Smooth muscle cell of trachea (primary cell): ENCODE measurements at places on chromosomes 2 and 18. TPM values are rescaled to one million over a fixed set of nuclear protein-coding genes. Genes with fewer than 3 reads are reported as not detected.

The TTC39C gene
- 33.3 and 38.9 TPM in 2 replicates for total RNA-seq

The MAP4K3 gene
- 36.9 and 58.0 TPM in 2 replicates for total RNA-seq

The FOSL2 gene
- total RNA-seq, result 45.2 and 96.1 TPM in 2 replicates

The SIX3 gene
- not detected in 2 replicates for total RNA-seq

The KCNG2 gene
- total RNA-seq, result 0.73 and 3.3 TPM in 2 replicates

The NTSR2 gene
- not detected in 2 replicates for total RNA-seq

The ELOA2 gene
- not detected in 2 replicates for total RNA-seq

The ABCB6 gene
- total RNA-seq, result 35.3 and 57.1 TPM in 2 replicates

The BCL2 gene
- 2.5 and 3.1 TPM in 2 replicates for total RNA-seq

The TMEM178A gene
- total RNA-seq, result 1.0 and 1.3 TPM in 2 replicates

The ZNF396 gene
- 2.8 and 3.0 TPM in 2 replicates for total RNA-seq

The LBH gene
- 98.6 and 336 TPM in 2 replicates for total RNA-seq

The DNAJC5G gene
- not detected in 2 replicates for total RNA-seq

The MAP3K19 gene
- not detected in 2 replicates for total RNA-seq

The RESP18 gene
- total RNA-seq, result not detected in 2 replicates

The L3MBTL4 gene
- total RNA-seq, result under 0.01 TPM in 1 of 2 replicates, not detected in the other

The TMEM169 gene
- total RNA-seq, result 0.29 and 0.50 TPM in 2 replicates

The GRHL1 gene
- total RNA-seq, result 0.58 and 0.66 TPM in 2 replicates

The RNF144A gene
- 0.99 and 2.0 TPM in 2 replicates for total RNA-seq

The IWS1 gene
- total RNA-seq, result 34.2 and 43.0 TPM in 2 replicates

The SERPINB12 gene
- total RNA-seq, result not detected in 2 replicates

The FBXO41 gene
- 1.9 and 3.1 TPM in 2 replicates for total RNA-seq

The SOWAHC gene
- total RNA-seq, result 8.3 and 8.6 TPM in 2 replicates

The TSPYL6 gene
- total RNA-seq, result under 0.01 TPM in 1 of 2 replicates, not detected in the other

The FOXD4L1 gene
- total RNA-seq, result 0.15 and 0.17 TPM in 2 replicates

The RAMP1 gene
- total RNA-seq, result 0.58 and 2.6 TPM in 2 replicates

The SCN7A gene
- total RNA-seq, result 14.5 and 16.4 TPM in 2 replicates

The FKBP7 gene
- total RNA-seq, result 49.8 and 49.9 TPM in 2 replicates

The DNAH7 gene
- total RNA-seq, result 0.66 and 2.3 TPM in 2 replicates

The GPAT2 gene
- total RNA-seq, result 16.2 and 19.3 TPM in 2 replicates

The GALNT5 gene
- total RNA-seq, result 62.3 and 81.0 TPM in 2 replicates

The CCBE1 gene
- total RNA-seq, result 69.0 and 69.4 TPM in 2 replicates

The MAPK4 gene
- total RNA-seq, result not detected in 2 replicates
